ENCODE measurements at places on chromosomes 12 and 14.

GRCh38 chr12:122999986-123000420 is 19.5 kb downstream of the ARL6IP4 start:
- DNase-seq: no peak

DNA sequence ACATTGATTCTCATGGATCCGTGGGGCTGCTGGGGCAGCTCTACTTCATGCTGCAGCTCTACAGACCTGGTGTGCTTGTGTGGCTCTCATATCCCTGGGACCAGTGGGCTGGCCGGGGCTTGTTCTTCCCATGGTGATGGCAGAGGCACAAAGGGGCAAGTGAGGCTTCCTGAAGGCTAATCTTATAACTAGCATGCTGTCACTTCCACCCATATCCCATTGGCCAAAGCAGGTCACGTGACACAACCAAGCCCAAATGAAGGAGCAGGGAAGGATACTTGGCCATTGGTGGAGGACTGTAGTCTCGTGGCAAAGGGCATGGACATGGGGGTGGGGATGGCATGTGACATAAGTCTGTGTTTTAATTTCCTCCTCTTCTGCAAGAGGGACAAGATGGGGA is 9.9 kb downstream of the PLBD2 start:
- DNase-seq: no peak

GRCh38 chr12:7485095-7485494 is 18.5 kb downstream of the CD163 start:
- DNase-seq: no peak

- DNase-seq: no peak
Observed at GRCh38 chr12:123346946-123347345, 17.7 kb downstream of the SBNO1 start.

- no peak for DNase-seq
Observed at GRCh38 chr14:70663707-70664179, 22.0 kb downstream of the TTC9 start.

DNA sequence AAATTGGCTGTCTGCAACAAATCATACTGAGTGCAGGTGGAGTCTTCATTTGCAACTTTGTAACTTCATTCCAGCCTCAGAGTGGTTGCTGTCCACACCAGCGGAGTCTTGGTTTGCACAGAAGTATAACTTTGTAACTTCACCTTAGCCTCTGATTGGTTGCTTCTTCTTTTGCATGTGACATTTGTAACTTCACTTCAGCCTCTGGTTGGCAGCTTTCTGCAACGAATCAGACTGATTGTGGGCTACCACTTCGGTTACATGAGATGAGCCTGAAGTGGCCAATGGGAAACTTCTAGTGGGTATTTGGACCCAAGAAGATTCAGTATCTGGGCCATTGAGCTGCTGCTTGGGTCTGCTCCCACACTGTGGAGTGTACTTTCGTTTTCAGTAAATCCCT is 17.8 kb downstream of the RASSF8 start:
- no peak for DNase-seq

- DNase-seq: no peak
Observed at GRCh38 chr12:75820848-75821578, 210.6 kb downstream of the PHLDA1 start.

DNA sequence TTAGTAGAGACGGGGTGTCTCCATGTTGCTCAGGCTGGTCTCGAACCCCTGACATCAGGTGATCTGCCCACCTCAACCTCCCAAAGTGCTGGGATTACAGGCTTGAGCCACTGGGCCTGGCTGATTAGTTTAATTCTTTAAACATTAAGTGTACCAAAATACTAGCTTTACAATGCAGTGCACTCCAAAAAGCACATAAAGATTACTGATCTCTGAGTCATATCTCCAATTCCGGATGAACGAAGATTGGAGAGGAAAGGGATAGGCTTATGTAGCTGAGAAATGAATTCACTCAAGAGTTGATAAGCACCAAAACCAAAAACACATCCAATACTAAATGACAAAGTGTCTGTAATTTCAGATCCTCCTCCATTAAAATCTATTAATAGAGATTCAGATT is 15.1 kb downstream of the NAV3 start:
- DNase-seq: no peak

DNA sequence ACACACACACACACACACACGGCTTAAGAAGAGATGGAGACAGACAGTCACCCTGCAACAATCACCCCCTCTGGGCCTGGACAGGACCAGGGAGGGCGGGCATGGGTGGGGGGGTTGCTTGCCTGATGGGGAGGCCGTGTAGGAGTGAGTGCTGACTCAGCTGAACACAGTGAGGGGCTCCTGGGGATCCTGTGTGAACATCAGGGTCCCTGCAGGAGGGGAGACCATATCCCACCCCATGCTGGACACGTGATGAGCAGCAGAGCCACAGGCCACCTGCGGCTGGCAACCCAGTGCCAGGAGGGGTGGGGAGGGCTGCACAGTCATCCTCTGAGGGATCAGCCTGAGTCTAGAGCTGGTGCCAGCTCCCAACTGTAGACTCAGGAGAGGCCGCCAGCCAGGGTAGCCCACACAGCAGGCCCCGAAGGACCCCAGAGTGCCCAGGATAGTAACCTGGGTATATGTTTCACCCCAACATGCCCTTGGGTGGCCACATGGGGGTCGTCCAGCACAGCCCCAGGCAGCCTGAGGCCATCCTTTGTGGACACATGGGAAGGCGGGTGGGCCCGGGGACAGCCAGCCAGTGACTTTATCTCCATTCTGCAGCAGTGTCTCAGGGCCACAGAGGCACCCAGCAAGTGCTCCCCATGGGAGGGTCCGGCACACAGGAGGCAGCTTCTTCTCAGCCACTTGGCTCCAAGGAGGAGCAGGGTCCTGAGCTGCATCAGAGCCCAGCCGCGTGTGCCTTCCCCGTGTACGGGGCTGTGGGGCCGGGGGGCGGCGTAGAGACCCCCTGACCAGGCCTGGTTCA is 73.7 kb upstream of the SFSWAP start:
- no peak for DNase-seq

- DNase-seq: no peak
Observed at GRCh38 chr14:88552876-88553275, 1.9 kb downstream of the PTPN21 start.

DNA sequence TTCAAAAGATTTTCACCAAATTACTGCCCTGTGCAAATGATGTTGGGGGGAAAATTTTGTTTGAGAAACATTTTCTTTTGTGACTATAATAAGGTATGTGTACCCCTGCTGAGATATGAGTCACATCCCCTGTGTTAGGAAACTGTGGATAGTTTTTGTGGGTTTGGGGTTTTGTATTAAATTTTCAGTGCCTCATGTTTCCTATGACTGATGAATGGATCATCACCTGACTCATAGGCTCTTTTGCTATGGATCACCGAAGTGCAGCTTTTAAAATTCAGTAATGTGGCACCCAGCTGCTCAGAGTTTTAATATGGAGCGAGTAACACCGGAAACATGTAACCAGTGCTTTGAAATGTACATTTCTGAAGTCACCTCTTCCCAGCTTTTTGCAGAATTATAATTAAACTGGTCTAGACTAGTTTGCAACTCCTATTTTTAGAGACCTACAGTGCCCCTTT is 167.4 kb upstream of the HMGA2 start:
- DNase-seq: no peak

DNA sequence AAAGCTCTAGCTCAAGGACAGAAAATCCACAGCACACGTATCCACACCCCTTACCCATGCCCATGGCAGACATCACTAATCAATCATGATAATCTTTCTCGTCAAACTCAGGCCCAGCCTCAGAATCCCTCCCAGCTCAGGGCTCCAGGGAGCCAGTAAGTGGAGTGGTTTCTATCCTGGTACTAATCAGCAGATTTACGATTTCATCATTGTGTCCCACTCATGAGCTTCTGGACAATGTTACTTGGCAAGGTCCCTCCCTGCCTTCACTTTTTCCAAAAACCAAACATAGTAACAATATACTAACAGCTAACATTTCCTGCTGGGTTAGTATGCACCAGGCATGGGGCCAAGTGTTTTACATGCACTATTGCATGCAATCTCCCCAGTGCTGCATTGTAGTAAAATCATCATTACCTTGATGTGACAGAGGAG is 45.8 kb upstream of the NCOR2 start:
- no peak for DNase-seq

- DNase-seq: no peak
Observed at GRCh38 chr12:26534071-26534470, 298.9 kb downstream of the ITPR2 start.

- no peak for DNase-seq
Observed at GRCh38 chr14:91300283-91300895, 55.9 kb upstream of the GPR68 start.

GRCh38 chr12:89335452-89336244 is 16.7 kb downstream of the DUSP6 start:
- no peak for DNase-seq

- no peak for DNase-seq
Observed at GRCh38 chr12:84756961-84757360, 155.6 kb downstream of the SLC6A15 start.

GRCh38 chr12:31431721-31432240 is 105.8 kb upstream of the SINHCAF start:
- DNase-seq: no peak

DNA sequence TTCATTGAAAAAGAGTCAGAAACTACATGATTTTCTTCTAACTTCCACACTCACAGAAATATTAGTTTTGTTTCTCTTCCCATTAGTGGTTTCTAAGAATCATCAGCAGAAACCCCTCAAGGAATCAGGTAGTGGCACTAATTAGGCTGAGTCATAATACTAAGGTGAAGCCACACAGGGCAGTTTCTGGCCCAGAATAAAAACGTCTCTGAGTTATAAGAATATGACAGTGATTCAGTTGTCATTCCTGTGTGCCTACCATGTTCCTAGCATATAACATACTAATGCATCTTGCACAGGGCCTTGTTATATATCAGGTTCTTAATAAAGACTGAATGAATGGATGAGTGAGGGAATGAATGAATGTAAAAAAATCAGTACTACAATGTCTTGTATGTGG is 206.0 kb upstream of the PLEKHG7 start:
- no peak for DNase-seq

DNA sequence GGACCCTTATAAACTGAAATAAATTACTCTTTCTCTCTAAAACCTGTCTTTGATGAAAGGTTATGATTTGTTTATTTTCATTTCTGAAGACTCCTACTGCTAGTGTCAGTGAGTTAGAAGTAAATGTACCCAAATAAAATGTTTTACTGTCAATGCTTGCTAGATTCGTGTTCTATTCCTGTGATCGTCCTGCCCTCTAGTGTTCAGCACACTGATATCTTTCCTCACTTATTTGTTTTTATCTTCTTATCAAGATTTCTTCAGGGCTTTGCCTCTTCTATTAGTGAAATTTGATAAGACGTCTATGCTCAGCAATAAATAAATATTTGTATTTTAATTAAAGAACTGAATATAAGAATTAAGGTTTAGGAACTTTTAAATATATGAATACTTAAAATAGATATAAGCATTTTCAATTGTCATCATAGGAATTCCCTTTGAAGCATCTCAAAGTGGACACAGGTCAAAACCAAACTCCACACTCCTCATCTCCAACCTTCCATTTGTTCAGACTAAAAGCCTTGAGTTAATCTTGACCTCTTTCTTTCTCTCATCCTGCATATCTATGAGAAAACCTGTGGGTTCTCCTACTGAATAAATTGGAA is 75.8 kb downstream of the C12orf50 start:
- DNase-seq: peak; percentile 36

DNA sequence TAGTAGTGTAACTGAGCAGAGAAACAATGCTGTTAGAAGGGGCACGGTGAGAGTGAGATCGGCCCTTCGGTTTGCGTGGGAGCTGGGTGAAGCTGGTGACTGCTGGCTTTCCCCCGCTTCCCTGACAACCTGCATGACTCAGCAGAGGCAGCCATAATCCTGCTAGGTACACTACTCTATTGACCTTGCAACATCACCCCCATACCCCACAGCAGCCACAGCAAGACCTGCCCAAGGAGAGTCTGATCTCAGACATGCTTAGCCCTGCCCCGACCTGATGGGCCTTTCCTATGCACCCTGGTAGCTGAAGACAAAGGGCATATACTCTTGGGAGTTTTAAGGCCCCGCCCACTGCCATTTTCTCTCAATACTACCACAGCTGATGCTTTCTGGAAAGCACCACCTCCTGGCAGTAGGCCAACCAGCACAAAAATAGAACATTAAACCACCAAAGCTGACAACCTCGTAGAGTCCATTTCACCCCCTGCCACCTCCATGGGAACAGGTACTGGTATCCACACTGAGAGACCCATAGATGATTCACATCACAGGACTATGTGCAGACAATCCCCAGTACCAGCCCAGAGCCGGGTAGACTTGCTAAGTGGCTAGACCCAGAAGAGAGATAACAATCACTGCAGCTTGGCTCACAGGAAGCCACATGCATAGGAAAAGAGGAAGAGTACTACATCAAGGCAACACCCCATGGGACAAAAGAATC is 75.9 kb upstream of the RGS6 start:
- DNase-seq: no peak

DNA sequence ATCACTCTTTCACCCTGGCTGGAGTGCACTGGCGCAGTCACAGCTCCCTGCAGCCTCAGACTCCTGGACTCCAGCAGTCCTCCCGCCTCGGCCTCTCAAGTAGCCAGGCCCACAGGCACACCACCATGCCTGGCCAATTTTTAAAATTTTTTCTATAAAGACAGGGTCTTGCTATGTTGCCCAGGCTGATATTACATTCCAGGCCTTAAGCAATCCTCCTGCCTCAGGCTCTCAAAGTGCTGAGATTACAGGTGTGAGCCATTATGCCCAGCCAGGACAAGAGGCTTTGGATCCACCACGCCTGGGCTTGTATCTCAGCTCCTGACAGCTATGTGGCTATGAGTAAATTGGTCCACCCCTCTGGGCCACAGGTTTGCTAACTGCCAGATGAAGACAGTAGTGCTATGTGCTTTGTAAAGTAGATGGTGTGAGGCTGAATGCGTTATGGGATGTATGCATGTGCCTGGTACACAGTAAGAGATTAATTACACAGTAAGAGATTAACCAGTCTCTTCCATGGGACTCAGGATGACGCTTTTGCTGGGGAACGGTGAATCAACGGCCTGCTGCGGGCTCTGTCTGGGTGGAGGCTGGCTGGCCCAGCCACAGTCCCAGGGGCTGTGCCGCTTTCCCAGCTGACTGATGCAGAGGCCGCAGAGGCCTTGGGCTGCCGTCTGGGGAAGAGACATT is 53.3 kb upstream of the NCOR2 start:
- no peak for DNase-seq

DNA sequence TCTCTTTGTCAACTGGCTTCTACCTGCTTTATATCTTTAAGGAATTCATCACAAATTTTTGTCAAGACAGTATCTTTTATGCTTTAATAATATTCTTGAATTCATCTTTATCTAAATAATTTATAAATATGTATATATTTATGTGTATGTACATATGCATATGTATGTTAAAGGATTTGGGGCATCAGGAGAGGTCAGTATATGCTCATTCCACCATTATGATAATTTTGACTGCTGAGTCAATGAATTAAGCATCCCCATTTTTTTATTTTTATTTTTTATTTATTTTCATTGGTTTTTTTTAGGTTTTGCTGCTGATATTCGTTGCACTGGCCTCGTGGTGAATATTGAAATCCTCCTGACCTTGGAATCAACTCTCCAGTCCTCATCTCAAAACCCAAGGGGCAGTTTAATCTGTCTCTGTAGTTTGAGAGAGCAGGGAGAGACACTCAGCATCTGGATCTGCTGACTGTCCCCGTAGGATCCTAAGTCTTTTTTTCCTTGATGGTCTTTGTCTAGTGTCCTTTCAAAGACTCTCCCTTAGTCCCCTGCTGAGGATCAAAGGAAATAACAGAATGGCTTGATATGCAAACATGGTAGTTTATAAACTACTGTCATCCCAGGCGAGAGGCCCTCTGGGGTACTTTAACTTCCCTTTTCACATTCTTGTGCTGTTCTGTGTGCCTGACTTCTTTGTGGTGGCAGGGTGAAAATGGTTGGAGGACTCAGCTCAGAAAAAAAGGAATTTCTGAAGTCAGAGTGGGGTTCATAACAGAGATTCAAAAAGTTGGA is 218.7 kb downstream of the DIO2 start:
- no peak for DNase-seq
